ENCODE measurements at places on chromosomes 13 and 19.

DNA sequence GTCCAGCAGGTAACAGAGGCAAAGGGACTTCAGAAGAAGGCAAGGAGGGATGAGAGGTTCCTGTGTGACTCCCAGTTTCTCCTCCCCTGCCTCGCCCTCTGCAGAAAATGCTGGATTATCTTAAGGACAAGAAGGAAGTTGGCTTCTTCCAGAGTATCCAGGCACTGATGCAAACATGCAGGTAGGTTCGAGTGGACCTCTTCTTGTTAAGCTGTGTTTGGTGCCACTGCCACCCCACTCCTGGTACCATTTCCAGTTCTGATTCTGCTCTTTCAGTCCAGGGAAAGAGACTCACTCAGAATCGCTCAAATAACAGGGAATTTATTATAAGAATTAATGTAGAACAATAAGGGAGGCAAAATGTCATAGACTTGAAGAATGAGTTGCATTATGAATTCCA, 82.5 kb downstream of the MAP4K1 start:
- no peak overlapping the region for H3K27ac ChIP-seq
- no peak for DNase-seq
- no peak overlapping the region for H3K4me3 ChIP-seq
- peaks cover 27% of the 10 kb centered on the region for H3K36me3 ChIP-seq
- no peaks in the 10 kb centered on the region for H3K4me1 ChIP-seq

DNA sequence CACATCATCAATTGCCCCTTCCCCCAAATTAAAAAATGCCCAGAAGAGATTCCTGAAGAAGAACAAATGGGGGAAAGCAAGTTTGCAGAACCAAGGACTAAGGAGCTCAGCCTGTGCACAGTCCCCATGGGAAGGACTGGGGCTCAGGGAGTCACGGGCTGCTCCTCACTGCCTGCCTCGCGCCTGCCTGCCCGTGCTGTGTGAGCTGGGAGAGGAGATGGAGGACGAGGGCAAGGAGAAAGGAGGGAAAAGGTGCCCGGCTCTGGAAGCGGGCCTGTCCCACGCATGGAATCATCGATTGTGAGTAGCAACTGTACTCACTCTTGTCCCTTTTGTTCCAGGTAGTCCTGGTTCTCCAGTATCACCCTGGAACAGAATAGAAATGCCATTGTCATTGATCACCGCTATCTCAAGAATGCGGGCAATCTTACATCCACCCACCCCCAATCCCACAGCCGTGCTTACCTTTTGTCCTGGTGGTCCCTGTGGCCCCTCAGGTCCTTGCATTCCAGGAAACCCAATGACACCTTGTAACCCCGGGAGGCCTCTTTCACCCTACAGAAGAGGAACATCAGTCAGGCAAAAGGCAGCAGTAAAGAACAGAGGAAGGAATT, 93.4 kb downstream of the COL4A1 start:
- H3K27ac ChIP-seq, result no peak overlapping the region
- H3K36me3 ChIP-seq, result no peaks in the 10 kb centered on the region
- H3K4me3 ChIP-seq, result no peak overlapping the region
- H3K27me3 ChIP-seq, result peaks cover 20% of the 10 kb centered on the region

- no peak for DNase-seq
- no peaks in the 10 kb centered on the region for H3K27me3 ChIP-seq
- no peak overlapping the region for H3K4me3 ChIP-seq
- H3K27ac ChIP-seq, result no peak overlapping the region
Measured at GRCh38 chr13:49596221-49596620, 10.9 kb upstream of the RCBTB1 start.

DNA sequence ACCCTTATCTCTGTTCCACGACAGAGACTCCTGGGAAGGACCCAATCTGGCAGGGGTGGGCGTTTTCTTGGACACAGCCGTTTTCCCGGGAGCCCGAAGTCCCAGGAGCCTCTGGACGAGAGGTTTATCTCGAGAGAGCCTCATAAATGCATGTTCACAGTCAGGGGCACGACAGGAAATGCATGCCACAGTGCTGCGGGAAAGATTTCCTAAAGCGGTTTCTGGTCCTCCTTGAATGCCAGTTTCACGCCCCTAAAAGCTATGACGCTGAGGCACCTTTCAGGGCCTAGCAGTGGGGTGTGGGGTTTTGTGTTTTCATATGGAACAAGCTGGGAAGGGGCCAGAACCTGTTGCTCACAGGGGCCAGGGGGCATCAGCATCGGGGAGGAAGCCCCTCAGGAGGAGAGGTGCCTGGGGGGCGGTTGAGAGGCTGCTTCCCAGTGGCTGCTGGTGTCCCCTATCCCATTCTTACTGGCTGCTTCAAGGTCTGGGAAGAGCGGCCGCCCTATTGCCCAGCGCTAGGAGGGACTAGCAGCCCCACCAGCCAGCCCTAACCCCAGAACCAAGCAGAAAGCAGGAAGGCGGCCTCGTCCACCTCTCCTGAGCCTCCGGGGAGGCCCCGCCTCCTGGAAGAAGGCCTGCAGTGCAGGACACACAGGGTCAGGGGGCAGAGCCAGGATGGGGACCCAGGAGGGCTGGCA, 157.0 kb downstream of the KDM4B start:
- DNase-seq, result peak; percentile 27
- peak overlapping the region; percentile 98 for H3K27ac ChIP-seq
- no peaks in the 10 kb centered on the region for H3K27me3 ChIP-seq
- peak overlapping the region; percentile 66 for H3K4me3 ChIP-seq
- peaks cover 80% of the 10 kb centered on the region for H3K4me1 ChIP-seq
- H3K36me3 ChIP-seq, result peaks cover 6% of the 10 kb centered on the region

All from naive B cell (primary cell).